Bronchial epithelial cell (primary cell): ENCODE measurements at places on chromosomes 7 and 10. TPM values are rescaled to one million over a fixed set of nuclear protein-coding genes. Genes with fewer than 3 reads are reported as not detected.

The MYL10 gene
- total RNA-seq = not detected in 2 replicates

The CPED1 gene
- under 0.01 and 0.26 TPM in 2 replicates for total RNA-seq

The DEPP1 gene
- total RNA-seq = 0.26 and 1.0 TPM in 2 replicates

The RAMP3 gene
- not detected in 2 replicates for total RNA-seq

The HOXA2 gene
- not detected in 2 replicates for total RNA-seq

The LIPF gene
- total RNA-seq = not detected in 2 replicates

The LRRC18 gene
- total RNA-seq = not detected in 2 replicates

The CYP2C19 gene
- total RNA-seq = 0.26 and 1.2 TPM in 2 replicates

The GRID2IP gene
- total RNA-seq = 0.26 TPM in 2 replicates

The HDAC9 gene
- 12.1 and 18.9 TPM in 2 replicates for total RNA-seq

The KCP gene
- 0.53 and 1.3 TPM in 2 replicates for total RNA-seq

The ASB15 gene
- total RNA-seq = not detected in 2 replicates

The NEURL1 gene
- total RNA-seq = 1.1 and 5.1 TPM in 2 replicates
